ENCODE measurements at places on chromosomes 6 and 20.

DNA sequence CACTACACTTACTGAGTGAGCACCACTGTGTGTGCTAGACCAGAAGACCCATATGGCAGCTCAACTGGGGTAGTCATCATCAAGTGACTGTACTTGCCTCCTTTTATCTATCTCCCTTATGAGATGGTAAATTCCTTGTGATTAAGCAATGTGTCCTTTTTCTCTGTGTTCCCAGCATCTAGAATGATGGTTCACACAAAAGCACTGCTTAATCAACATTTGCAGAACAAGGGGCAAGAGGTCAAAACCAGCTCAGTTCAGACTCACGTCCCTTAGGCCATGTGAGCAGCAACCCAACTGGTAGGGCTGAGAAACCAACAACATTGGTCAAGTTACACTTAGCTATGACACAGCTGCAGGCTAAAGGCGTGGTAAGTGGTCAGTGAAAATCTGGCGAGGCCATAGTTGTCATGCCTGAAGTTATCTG, 10.0 kb downstream of the TRAM2 start:
- DNase-seq = peak; percentile 99

DNA sequence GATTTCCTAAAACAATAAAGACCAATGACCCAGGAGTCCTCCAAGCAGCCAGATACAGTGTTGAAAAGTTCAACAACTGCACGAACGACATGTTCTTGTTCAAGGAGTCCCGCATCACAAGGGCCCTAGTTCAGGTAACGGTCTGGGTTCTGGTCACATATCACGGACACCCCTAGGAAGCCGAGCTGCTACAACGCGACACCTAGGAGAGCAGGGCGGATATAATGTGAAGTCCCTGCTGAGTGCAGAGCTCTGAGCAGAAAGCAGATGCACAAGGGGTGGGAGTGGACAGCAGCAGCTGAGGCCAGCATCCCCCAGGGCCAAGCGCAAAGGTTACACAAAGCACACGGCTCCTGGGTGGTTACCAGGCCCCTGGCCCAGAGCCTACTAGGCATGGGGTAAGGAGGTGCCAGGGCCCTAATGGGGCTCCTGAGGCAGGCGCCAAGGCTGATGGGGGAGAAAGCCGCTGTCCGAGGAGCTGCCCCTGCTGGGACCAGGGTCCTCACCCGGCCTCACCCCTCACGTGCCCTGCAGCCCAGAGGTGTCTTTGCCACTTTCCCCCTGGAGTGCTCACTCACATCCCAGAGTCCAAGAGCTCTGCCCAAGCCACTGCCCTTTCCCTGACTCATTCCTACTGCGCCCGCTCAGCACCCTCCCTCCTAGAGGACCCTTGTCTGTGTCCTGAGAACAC, 8.4 kb downstream of the CST7 start:
- DNase-seq = no peak

DNA sequence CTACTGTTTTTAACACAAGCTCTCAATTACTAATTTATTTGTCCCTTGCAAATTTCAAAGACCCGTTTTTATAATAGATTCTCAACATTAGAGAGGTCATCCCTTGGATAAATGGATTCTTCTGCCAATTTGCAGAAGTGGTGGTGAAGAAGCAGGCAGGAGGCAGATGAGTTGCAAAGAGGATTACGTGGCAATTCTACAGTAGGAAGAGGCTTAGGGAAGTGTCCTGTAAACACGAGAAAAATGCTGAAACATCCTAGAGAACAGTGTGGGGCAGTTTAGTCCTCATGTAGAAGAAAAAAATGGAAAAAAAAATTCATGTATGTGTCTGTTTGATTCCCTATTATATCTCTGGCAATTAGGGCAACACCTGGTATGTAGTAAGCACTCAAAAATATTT, 87.6 kb downstream of the BMP2 start:
- DNase-seq = no peak

- no peak for DNase-seq
Observed at GRCh38 chr6:72947534-72947933, 277.8 kb downstream of the KHDC1L start.

GRCh38 chr6:139447656-139447975, 73.2 kb upstream of the CITED2 start:
- DNase-seq = no peak

DNA sequence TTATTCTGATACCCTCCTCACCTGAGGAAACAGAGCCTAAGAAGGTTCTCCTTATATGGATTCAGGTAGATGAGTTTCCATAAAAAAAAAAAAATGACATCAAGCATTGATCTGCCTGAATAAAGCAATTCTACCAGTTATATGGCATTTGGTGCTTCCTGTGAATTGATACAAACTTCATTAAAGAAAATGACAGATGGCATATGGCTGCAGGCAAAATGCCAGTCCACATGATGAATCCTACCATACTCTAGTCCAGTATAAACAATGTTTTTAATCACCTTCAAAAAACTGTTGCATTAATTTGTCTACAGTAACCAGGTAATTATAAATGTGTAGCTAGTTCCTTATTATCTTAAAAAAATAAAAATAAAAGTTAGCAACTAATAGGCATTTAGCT, 559.2 kb upstream of the FLRT3 start:
- DNase-seq = no peak

GRCh38 chr6:125793863-125794262, 3.1 kb downstream of the NCOA7 start:
- no peak for DNase-seq

DNA sequence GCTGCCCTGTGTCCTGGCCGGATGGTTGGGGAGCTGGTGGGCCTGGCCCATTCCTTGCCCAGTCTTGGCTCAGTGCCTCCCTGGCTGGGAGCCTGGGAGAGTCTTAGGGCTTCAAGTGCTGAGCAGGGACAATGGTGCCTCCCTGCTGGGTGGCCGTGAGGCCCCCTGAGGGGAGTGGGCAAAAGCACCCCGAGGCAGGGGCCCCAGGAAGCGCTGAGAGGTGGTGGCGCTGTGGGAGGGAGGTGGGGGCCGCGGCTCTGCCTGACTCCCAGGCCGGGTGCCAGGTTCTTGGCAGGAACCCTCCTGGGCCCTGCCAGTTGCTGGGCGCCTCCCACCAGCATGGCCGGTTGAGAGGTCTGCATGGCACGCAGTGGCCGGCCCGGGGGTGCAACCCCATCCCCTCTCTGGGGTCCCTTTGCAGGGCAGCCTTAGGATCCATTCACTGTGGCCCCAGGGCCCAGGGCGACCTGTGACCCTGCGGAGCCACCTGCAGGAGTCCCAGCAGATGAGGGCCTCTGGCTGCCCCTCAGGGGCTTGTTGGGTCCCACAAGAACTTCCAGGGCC, 9.2 kb upstream of the RPS21 start:
- no peak for DNase-seq

DNA sequence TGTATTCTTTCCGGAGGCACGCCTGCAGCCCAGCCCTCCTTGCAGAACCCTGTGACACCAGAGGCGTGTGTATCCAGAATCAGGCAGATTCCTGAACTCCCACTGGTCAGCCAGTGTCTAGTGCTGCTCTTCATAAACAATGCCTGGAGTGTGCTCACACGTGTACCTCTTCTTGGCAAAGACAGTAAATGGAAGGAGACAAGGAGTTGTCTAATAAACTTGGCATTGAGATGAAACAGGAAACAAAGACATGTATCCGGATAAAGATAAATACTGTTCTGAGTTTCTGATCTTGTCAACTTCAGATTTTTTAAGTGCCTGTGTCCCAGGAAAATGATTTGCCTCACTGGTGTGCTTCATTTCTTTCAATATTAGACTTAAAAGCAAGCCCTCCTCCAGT, 1.7 kb downstream of the RPS6KA2 start:
- DNase-seq = peak; percentile 82

- no peak for DNase-seq
Observed at GRCh38 chr6:144268794-144269349, 16.3 kb upstream of the UTRN start.

DNA sequence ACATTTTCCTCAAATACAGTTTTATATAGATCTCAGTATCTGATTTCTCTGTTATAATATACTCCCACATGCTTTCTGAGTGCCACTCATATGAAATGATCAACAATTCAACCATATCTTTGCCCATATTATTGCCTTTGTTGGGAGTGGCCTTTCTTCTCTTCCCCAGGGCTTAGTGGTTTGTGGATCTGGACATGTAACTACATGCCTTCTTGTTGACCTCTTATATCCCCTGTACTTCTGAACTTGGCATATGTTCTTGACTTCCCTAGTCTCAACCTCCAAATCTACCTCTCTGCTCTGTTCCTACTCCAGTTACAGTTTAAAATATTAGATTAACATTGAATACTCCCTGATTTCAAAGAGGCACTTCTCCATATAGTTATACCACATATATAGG, 34.3 kb upstream of the PRIM2 start:
- DNase-seq = no peak

Data from mesenchymal stem cell (in vitro differentiated cells and primary cell).